ENCODE measurements at places on chromosomes 13 and 19.

DNA sequence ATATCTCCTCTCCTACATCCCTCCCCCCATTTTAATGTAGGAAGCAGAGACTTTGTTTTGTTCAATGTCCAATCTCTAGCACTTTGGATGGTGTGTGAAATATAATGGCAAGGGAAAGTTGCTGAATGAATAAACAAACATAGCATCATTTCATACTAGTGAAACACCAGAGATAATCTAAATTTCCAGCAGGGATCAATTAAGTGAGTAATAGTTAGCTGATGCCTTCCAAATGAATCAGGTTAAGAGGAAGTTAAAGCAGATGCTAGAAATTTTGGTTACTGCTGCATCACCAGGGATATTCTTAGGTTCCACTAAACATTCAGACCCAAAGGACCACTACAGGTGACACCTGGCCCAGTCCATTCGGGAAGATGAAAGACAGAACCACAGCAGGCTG is 8.1 kb downstream of the MRPS31 start:
- DNase-seq = no peak

DNA sequence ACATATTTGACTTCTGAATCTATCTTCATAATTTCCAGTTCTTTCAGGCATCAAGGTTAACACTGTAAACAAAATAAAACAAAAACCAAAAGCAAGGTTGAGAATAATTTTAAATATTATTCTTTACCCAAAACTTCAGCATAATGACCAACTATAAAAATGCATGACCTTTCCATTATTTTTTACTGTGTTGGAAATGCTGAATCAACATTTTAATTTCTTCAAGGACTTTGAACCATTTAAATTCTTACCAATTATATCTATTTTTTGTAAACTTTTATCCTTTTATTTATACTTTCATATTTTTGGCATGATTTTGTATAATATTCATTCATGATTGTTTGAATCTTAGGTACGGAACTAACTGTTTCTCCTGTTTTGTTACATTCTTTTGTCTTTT is 6.9 kb downstream of the ZNF585A start:
- no peak for DNase-seq

DNA sequence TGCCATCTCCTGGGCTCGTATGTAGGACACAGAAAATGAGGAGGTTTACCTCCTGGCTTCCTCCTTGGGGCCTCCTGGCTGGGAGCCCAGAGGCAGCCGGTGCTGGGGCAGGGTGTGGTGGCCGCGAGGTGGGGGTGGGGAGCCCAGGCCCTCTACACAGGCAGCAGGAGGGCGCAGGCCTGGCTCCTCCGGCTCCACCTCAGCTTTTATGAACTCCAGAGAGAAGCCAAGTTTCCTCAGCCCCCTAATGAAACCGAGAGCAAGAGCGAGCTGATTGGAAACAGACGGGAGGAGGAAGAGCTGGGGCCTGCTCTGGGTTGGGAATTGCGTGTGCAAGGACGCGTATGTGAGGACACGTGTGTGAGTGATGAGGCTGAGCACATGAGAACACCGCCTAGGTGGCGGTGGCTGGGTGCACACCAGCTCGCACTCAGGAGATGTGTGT is 23.1 kb downstream of the LYL1 start:
- DNase-seq = no peak

GRCh38 chr13:65488606-65489005 is 1741.5 kb downstream of the PCDH9 start:
- no peak for DNase-seq

GRCh38 chr13:43298816-43299215 is 275.4 kb downstream of the DNAJC15 start:
- DNase-seq = no peak
